ENCODE measurements at places on chromosomes 4 and X.

DNA sequence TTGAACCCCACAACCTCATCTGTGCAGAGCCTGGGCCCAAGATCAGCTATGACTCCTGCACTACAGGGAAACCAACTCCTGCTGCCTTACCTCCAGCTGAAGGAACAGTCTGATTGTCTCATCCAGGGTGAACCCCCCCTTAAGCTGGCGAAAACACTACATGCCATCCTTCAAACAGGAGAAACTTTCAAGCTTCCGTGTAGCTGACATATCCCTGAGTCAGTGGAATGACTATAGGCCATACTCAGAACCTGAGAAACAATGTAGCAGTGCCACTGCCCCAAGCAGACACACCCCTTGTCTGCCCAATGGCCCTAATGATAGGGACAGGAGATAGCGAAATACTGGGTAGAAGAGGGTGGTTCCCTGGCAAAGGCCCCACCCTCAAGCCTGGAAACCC lies 213.6 kb upstream of the PGRMC2 start:
- DNase-seq: no peak

DNA sequence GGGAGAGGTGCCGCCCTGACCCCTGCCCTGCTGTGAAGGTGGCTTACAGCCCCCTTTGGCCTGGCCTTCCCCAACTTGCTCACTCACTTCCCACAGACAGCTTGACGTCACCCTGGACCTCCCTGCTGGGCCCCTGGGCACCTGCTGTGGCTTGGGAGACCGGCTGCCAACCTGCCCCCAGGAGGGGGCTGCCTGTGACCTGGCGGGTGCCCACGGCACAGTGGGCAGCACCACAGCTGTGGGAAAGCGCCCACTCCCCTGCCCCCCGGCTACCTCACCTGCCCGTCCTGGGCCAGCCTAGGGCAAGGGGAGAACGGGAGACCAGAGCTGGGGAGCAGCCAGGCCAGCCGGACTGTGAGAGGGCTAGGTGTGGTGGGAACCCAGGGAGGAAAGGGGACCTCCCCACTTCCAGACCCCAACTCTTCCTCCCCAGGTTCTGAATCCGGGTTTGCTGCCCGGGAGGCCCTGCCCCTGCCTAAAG lies 2.4 kb upstream of the ZFP92 start:
- no peak for DNase-seq

- no peak for DNase-seq
Observed at GRCh38 chr4:45370408-45370807, 644.1 kb upstream of the GNPDA2 start.

- DNase-seq: no peak
Observed at GRCh38 chrX:139204898-139205667, 325.5 kb upstream of the F9 start.

DNA sequence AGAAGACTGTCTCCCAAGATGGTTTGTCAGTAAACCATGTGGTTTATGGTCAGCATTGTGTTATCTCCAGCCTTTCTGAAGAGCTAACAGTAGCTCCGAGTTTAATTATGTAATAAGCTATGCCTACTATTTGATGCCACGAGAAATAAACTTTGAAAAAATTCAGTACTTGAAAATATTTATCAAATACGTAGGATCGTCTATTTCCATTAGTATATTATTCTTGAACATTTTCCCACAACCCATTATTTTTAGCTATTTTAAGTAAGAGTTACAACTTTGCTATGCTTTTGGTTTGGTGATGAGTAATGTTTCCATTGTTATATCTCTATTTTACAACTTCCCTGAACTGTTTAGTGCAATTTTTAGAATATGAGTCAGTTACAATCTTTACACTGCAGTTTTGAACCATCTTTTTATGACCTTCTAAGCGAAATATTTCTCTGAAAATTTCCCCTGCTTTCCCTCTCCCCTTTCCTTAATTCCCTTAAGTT lies 44.5 kb upstream of the TRIM2 start:
- DNase-seq: no peak

- DNase-seq: no peak
Observed at GRCh38 chr4:69713593-69713992, 46.8 kb downstream of the SULT1B1 start.

DNA sequence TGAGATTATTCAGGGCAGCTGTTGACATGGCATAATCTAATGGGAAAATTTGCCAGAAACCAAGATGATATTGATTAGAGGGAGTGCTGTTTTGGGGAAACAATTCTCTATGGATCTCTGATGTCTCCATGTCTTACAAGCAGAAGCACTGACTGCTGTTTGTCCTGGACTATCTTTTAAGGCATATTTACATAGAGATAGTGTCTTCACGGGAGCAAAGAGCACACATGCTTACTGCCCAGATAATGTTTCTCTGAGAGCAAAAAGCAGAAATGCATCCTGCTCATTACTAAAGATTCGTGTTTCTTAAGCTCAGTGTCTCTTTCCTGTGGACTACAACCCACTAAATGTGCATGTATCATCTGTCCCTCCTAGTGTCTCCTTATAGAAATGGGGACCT lies 41.3 kb upstream of the GLRA3 start:
- no peak for DNase-seq

GRCh38 chr4:171954650-171955049 lies 141.4 kb downstream of the GALNTL6 start:
- DNase-seq: no peak

DNA sequence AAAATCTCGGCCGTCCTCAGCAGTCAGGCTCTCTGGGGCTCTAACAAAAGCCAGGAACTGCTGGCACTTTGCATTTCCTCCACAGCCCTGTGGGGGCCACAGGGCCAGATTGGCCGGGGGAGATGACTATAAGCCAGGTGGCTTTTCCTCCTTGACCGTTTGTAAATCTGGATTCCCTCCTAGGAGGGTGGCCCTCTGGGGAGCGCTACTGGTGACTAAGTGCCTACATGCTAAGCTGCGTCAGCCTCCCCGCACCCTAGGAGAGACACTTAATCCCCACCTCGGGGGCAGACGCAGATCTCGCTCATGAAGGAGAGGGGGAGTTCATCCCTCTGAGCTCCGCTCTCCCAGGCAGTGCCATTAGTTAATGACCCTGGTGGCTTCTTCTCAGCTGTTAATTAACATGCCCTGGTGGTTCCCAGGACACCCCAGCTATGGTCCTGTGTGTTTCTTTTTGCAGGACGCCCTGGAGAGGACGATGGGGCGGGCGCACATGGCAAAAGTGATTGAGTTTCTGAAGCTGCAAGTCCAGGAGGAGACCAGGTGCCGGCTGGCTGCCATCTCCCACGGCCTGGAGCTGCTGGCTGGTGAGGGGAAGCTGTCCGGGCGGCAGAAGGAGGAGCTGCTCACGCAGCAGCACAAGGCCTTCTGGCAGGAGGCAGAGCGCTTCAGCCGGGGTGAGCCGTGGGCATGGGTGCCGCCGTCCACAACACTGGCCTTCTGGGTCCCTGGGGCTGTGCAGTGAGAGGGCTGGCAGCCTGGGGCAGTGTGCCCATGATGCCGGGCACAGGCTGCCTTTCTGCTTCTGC lies 41.6 kb downstream of the EVC start:
- DNase-seq: no peak

- no peak for DNase-seq
Observed at GRCh38 chr4:123877551-123877950, 481.0 kb downstream of the SPRY1 start.

DNA sequence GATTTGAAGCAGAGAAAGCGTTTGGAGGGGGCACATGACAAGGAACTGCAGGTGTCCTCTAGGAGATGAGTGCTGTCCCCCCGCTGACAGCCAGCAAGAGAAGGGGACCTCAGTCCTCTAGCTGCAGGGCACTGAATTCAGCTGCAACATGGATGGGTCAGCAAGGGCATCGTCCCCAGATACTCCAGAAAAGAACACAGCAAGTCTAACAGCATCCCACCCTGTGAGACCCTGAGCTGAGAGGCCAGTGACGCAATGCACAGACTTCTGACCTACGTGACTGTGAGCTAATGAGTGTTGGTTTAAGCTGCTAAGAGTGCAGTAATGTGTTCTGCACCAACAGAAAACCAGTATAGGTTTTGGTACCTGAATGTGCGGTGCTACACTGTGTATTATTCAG lies 11.6 kb upstream of the CENPVL2 start:
- no peak for DNase-seq

DNA sequence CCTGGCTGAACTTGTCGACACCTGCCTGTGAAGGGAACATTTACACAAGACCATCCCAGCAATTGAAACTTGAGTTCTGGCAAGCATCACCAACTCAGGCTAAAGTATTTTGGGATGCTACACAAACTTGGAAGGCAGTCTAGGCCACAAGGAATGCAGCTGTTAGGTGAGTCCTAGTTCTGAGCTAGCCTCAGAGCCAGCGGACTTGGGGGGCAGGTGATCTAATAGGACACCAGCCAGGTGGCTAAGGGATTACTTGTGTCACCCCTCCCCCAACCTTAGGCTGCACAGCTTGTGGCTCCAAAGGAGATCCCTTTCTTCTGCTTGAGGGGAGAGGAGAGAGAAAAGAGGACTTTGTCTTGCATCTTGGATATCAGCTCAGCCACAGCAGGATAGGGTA lies 62.3 kb upstream of the DKK2 start:
- DNase-seq: no peak

- DNase-seq: no peak
Observed at GRCh38 chrX:69236641-69237040, 71.4 kb upstream of the PJA1 start.

Data from left renal pelvis (tissue), 4 donors.